ENCODE measurements at places on chromosomes 3 and 15.
A peak's percentile ranks its signal among the peaks of the same experiment; 100 is the strongest.

- no peak for DNase-seq
These were observed 57.1 kb upstream of the CMTM8 start for GRCh38 chr3:32181365-32181764.

DNA sequence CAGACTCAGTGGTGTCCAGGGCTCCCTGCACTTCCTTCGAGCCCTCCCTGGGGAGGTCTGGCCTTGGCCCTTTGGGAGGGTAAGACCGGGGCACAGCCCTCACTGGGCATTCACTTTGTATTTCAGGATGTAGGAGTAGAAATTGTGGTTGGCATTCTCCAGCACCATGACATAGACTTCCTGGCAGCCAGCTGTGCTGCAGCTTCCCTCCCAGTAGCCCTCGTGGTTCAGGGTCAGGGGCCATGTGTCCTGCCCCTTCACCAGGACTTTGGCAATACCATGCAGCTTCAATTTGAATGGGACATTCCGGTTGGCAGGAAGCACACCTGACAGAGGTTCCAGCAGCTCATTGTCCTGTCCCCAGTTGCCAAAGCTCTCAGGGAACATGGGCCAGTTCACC is 47.3 kb downstream of the KY start:
- DNase-seq, result no peak

DNA sequence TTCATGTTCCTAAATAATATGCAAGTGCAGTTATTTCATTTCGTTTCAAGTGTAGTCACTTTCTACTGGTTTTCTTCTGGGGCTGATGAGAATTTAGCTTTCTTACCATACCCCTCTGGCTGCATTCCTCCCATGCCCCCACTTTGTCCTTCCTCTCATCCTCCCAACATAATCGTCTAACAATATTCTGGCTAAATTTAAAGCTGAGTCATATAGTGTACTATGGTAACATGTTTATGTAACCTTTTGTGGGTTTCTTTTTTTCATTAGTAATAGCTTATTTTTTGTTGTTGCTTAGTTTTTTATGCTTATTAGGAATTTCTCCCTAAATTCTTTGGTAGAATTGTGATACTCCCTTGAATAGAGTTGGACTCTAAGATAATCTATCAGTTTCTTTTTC is 30.5 kb downstream of the DUT start:
- no peak for DNase-seq

DNA sequence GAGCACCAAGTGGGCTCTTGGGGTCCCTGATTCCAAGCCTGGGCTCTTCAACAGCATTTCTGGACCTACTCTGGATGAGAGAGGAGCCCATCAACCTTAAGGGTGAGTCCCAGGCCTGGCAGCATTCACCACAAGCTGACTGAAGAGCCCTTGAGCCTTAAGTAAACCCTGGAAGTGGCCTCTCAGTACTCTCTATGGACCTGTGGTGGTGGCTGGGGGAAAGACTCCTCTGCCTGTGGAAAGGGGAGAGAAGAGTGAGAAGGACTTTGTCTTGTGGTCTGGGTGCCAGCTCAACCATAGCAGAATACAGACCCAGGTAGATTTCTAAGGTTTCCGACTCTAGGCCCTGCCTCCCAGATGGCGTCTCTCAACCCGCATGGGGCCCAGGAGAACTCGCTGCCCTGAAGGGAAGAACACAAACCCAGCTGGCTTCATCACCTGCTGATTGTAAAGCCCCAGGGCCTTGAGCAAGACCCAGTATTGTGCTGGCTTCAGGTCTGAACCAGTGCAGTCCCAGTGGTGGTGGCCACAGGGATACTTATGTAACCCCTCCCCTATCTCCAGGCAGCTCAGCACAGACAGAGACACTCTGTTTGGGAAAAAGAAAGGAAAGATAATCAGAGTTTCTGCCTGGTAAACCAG is 71.4 kb downstream of the TFDP2 start:
- no peak for DNase-seq

GRCh38 chr3:123067689-123068600 is 1.1 kb downstream of the PDIA5 start:
- DNase-seq, result peak; percentile 15

- DNase-seq, result no peak
These were observed 131.7 kb upstream of the PLXND1 start for GRCh38 chr3:129738172-129738571.

DNA sequence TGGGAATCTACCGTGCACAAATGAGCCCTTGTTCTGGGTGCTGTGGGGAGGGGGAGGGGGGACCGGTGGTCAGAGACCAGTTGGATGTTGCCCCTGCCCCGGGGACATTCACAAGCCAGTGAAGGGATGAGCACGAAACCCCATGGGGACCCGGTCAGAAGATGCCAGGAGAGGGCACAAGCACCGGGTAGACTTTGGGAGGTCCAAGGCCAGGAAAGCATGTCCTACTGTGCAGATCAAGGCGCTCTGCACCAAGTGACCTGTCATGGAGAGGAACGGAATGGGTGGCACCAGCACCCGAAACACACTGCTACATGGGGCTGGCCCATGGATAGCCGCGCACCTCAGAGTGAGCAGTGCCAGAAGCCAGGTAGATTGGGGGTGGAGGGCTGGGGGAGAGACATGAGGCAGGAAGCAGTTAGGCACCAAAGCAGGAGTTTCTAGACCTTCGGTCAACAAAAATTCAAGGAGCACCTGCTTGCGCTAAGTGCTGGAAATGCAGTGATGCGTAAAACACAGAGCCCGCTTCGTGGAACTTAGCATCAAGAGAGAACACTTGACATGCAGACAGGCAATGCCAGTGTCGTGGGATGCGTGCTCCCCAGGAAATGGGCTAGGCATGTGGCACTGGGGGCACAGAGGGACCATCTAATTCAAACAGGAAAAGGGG is 99.1 kb downstream of the CPN2 start:
- DNase-seq, result no peak

DNA sequence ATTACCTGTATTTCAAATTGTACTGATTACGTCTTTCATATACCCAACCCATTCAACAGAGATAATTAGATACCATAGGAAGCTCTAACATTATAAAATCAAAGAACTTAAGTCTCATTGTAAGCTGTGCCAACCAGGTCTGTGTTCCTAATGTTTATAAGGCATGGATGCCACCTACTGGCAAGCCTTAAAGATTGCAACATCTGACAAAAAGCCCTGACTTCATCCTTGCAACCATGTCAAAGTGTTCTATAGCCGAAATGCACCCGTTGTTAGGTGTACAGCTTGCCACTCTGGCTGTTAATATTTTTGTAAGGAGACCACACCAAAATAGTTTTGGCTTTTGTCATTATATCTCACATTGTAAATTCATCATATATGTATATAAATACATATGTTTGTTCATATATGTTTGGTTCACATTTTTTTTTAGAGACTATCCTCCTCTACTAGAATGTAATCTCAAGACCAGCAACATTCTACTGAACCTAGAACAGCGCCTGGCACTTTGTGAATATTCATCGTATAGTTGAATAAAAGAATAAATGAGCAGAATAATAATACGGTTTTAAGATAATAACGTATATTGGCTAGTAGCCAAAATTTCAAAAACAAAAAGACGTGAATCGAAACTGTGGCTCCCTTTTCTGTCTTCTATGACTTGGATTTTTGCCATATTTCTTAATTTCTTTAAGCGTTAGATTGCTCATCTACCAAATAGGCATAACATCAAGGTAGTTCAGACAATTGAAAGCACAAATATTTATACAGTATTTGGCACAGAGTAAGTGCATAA is 258.1 kb downstream of the TBL1XR1 start:
- no peak for DNase-seq

GRCh38 chr15:61989667-61990066 is 70.6 kb downstream of the VPS13C start:
- no peak for DNase-seq

DNA sequence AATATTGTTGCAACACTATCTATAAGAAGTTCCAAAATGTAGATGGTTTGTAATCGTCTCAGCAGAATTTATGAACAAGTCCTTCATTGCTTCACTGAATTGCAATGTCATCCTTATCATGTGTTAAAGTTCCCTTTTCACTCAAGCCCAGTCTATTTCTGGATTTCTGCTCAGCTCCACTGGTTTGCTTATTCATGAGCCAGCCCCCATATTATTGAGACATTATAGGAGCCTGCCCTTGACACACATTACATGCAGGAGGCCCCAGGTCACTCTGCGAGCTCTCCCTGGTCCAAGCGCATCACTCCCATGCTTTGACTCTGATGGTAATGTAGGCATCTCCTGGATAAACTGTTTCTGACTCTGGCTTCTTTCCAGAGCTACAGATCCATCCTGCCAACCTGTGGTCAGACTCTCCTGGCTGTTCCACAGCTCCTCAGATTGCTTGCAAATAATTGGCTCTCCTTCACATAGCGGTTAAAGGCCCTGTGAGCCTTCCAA is 56.9 kb downstream of the ABTB1 start:
- DNase-seq, result no peak

GRCh38 chr3:43417133-43417532 is 130.8 kb downstream of the SNRK start:
- DNase-seq, result no peak

GRCh38 chr15:47983533-47983932 is 137.3 kb upstream of the SLC24A5 start:
- no peak for DNase-seq

DNA sequence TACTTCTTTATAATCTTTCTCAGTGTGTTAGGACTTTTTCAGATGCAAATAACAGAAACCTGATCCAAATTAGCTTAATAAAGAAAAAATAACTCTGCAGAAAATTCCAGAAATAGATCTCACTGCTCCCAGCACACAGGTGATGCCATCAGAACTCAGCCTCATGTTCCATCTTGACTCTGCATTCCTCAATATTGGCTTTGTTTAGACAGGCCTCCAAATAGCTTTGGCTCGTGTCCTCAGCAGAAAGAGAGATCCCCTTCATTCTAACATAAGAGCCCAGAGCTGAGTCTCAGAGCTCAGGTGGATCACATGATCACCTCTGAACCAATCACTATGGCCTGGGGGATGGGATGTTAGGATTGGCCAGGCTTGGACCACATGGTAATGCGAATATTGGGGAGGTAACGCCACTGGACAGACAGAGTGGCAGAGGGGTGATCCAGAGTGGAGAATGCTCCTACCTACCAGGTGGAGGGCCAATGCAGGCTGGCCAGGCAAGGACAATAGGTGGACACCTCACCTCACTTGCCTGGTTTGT is 46.6 kb upstream of the TBC1D21 start:
- DNase-seq, result no peak

GRCh38 chr3:147514366-147515160 is 105.4 kb downstream of the ZIC1 start:
- no peak for DNase-seq

- no peak for DNase-seq
These were observed 33.7 kb upstream of the GPR171 start for GRCh38 chr3:151236736-151237135.
